ENCODE measurements at places on chromosomes 7 and 10.

DNA sequence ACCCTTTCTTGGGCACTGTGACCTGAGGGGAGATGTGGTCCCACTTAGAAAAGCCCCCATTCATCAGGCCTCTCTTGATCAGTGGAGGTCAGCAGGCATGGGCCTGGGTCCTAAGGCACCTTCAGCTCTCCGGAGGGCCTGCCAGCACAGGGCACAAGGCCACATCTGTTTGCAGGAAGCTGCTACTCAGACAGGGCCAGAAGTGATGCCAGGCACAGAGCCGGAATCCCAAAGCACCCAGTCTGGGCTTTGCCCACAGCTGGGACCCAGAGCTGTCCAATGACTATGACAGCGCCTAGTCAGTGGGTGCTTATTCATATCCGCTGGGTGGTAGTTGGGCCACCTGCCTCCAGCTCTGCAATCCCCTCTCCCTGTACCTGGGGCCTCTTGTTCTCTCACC lies 63.2 kb upstream of the ELN start:
- DNase-seq, result no peak

DNA sequence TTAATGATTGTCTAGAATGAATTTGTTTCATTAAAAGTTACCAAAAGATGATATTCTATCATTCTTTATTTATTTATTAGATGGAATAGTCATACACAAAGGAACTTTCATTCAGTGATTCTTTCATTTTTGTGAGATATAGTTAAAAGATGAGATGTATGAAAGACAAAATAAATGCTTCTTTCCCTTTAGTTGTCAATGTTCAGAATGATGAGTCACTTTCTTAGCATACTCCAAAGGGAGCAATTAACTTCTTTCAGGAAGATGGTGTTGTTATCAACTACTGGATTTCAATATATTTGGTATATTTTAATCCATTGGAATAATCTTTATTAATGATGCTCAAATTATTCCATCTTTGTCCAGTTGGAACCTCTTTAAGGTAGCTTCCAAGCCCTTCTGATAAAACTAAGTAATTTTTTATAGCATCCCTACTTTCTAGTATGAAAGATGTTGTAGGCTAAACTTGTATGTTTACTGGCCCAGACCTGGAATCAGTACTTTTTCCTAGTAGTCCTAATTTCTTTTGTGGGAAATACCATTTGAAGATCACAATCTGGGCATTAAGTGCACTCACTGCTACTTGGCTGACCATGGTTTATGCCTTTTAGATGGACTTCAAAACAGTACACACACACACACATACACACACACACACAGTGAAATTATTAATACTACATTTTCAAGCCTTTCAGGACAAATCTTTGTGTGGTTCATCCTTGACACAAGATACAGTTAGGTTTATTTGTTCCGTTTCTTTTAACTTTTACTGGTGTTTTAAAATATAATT lies 2.5 kb downstream of the GIMAP7 start:
- no peak for DNase-seq

DNA sequence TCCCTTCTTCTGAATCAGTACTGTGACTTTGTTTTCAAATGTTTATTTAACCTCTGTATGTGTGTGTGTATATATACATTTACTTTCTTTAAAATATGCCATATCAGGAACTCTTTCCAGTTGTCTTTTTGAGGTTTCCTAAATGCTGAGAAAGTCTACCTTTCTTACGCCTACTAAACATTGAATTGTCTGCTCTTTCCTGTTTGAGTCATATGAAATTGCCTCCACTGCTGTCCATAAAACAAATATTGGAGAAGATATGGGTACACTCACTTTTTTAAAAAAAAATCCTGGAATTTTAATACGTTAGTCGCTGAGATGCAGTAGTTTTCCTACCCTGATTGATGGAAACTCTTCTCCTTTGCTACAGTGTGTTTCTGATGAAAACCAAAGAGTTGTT lies 298.7 kb upstream of the TEX47 start:
- DNase-seq, result no peak

DNA sequence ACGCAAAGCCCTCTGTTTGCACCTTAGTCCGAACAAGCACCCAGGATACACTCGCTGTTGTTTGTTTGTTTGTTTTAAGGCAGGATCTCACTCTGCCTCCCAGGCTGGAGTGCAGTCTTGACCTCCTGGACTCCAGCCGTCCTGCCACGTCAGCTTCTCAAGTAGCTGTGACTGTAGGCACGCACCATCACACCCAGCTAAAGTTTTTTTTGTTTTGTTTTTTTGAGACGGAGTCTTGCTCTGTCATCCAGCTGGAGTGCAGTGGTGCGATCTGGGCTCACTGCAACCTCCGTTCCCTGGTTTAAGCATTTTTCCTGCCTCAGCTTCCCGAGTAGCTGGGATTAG lies 76.8 kb downstream of the CTBP2 start:
- peak; percentile 45 for DNase-seq

DNA sequence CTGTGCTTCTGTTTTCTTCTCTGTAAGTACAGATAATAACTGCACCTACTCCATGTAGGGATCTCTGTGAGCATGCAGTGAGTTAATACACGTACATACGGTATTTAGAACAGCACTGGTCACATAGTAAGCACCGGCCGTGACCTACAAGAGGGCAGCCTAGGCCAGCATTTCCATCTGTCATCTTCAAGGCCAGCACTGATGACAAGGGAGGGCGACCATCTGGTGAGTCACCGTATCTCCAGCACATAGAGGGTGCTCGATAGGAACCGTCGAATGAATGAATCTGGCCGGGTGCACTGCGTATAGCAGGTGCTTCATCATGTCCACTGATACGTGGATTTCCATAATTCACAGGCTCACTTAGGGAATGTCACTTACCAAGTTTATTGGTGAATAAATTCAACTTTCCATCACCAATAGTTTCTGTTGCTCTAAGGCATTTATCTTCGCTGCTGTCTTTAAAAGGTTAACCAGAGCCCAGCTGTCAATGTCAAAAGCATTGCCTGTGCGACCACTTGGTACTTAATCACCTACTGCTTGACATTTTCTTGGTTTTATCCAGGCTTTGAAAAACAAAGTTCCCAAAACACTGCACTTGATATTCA lies 8.3 kb downstream of the NOD1 start:
- DNase-seq, result peak; percentile 72

DNA sequence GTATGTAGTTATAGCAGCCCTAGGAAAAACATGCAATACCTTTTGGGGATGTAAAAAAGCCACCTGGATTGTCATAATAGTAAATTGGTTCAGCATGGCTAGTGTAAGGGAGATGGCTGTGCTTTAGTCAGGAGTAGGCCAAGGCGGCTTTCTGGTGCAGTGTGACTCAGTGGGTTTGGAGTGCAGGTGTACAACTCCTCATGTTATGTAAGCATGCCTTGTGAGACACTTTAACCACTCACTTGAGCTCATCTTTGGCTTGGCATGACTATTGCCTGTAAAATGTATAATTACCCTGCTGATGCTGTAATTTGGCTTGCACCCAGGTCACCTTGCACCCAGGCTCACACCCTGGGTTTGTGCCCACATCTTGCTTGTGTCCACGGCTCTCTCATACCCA lies 239.2 kb upstream of the GLI3 start:
- no peak for DNase-seq

DNA sequence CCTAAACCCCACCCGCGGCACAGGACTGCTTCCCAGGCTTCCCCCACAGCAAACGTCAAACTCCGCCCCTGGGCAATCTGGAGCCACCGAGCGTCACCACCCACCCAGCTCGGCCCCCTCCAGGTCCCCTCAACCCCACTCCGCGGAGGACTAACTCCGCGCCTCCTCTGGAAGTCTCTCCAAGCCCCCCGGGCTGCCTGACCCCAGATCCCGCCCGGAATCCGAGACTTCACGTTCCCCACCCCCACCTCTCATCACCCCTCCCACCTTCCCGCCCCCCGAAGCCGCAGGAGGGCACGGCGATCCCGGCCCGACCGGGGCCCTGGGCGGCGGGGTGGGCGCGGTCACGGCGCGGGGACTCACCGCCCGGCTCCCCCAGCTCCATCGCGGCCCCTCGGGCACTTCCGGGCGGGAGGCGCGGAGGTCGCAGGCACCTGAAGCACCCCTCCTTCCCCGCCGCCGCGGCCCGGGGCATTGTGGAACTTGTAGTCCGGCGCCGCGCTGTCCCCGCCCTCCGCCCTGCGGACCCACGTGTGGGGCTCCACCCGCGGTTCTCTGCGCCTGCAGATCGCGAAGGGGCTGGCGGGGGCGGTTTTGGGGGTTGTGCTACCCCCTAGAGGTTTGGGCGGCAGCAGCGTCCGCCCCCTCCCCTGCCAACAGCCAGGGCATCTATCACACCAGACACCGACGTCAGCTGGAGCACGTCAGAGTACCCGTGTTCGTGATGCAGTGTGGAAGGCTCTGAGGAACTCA lies at the start of gene TMUB1:
TMUB1 (minus strand) TSS at position 423 of the 753 bp plus-strand sequence. CDS start 930 bp downstream, outside the sequence.
- DNase-seq, result no peak

DNA sequence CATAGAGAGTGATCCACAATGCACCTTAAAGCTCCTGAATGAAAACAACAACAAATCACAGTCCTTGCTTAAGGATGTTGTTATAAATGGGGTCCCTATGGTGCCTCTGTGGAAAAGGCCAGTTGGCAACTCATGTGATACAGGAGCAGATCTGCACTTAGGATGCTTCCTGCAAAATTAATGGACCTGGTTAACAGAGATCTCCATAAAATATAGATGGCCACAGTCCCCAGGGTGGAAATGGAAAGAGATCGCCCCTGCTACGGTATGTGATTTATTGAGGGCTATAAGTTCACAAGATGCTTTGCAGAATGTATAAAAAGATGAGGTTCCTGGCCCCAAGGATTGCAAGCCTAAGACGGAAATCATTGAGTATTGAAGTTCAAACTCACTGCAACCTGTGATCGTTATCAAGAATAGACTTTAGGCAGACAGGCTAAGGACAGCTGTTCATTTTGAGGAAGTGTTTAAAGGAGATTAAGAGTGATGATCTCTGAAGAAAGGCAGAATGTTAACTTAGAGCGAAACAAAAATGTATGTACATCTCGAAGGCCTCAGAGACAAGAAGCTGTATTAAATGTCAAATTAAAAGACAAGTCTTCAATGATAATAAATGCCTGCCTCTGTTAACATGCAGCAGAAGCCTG lies 174.1 kb upstream of the PLPP4 start:
- DNase-seq, result no peak

DNA sequence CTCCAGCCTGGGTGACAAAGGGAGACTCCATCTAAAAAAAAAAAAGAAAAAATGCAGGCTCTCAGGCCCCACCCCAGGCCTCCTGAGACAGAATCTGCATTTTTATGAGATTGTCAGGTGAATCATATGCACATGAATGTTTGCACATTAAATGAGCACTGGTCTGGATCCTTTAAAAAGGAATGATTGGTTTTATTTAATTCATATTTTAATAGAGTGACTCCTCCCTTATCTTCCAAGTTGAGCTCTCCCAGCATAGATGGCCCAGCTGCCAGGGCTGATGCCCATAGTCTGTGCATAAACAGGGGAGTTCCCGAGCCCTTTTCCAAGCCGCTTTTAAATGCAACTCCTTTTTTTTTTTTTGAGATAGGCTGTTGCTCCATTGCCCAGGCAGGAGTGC lies 28.5 kb downstream of the CUX1 start:
- no peak for DNase-seq

DNA sequence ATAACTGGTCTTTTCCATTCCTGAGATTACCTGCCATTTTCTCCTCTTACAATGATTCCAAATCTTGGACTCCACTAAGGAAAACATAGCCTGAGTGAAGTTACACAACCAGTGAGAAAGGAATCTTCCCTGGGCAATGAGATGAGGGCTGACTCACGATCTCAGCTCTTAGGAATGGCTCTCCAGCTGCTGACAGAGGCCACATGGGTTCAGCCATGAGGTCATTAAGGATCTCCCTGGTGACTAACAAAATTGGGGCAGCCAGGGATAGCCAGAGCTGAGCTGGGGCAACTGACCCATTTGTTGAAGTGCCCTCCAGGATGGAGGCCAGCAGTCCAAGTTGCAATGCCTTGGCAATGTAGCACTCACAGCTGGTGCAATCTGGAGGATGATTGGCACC lies 78.7 kb upstream of the MKLN1 start:
- peak; percentile 98 for DNase-seq

GRCh38 chr10:69576334-69577011 lies 3.3 kb upstream of the NEUROG3 start:
- DNase-seq, result no peak

DNA sequence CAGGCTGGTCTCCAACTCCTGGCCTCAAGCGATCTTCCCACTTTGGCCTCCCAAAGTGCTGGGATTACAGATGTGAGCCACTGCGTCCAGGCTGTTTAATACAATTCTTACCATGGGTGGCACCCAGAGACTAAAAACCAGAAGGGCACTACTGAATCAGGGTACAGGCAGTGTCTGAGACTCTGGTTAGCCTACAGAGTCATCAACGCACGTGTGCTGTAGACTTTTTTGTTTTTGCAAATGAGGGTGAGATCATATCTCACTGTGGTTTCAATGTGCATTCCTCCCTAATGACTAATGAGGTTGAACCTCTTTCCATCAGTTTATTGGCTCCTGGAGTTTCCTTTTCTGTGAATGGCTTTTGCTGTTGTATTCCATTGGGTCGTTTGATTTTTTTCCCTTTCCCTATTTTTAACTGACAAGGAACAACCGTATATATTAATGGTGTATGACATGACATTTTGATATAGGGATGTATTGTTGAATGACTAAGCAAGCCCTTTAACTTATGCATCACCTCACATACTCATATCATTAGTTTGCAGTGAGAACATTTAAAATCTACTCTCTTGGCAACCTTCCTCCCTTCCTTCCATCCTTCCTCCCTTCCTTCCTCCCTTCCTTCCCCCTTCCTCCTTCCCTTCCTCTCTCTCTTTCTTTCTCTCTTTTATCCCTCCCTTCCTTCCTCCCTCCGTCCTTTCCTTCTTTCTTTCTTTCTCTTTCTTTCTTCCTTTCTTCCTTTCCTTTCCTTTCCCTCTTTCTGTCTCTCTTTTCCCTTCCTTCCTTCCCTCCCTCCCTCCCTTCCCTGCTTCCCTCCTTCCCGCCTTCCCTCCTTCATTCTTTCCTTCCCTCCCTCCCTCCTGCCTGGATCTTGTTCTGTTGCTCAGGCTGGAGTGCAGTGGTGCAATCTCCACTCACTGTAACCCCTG lies 9.3 kb upstream of the TMEM270 start:
- peak; percentile 98 for DNase-seq

- DNase-seq, result no peak
These were observed 17.3 kb upstream of the PNLIPRP3 start for GRCh38 chr10:116410351-116410750.

- DNase-seq, result peak; percentile 29
These were observed 2.4 kb downstream of the PAPSS2 start for GRCh38 chr10:87661861-87662785.

- DNase-seq, result no peak
These were observed 202.0 kb downstream of the WDR11 start for GRCh38 chr10:121053151-121053550.

DNA sequence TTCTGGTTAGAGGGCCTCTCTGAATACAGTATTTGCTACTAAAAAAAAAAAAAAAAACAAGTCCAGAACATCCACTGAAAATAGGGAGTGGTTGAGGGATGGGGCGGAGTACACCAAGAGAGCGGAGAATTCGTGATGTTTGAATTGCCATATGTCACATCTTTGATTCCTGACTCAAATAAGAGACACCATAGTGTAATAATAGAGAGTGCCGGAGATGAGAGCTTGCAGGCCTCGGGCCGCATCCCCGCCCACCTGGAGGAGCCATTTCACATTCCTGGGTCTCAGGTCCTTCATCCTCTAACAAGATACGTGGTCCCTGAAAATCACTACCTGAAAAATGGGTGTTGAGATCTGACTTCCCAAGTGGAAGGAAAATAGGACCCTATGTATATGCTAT lies 46.8 kb downstream of the KIAA1549 start:
- DNase-seq, result no peak

All from fibroblast of the aortic adventitia (primary cell).